ENCODE measurements at places on chromosomes 6 and 20. TPM values are rescaled to one million over a fixed set of nuclear protein-coding genes. Genes with fewer than 3 reads are reported as not detected.
A peak's percentile ranks its signal among the peaks of the same experiment; 100 is the strongest.

CRYBG1 gene
- 45.4 TPM for total RNA-seq

GRCh38 chr20:14538433-14538832, 201.0 kb upstream of the FLRT3 start:
- DNase-seq = no peak

GRCh38 chr6:164105705-164106104, 691.2 kb downstream of the QKI start:
- no peak for DNase-seq

LINC00237 gene
- total RNA-seq = not detected

GRCh38 chr6:43347021-43347420, 22.4 kb downstream of the ZNF318 start:
- DNase-seq = no peak

GRCh38 chr20:41411391-41411847, 44.8 kb upstream of the EMILIN3 start:
- DNase-seq = no peak

PPP1R14C gene
- not detected for total RNA-seq

- no peak for DNase-seq
Observed at GRCh38 chr6:143802833-143803565, 40.1 kb upstream of the LTV1 start.

GRCh38 chr6:170460641-170461040, 92.5 kb downstream of the PSMB1 start:
- DNase-seq = no peak

DNA sequence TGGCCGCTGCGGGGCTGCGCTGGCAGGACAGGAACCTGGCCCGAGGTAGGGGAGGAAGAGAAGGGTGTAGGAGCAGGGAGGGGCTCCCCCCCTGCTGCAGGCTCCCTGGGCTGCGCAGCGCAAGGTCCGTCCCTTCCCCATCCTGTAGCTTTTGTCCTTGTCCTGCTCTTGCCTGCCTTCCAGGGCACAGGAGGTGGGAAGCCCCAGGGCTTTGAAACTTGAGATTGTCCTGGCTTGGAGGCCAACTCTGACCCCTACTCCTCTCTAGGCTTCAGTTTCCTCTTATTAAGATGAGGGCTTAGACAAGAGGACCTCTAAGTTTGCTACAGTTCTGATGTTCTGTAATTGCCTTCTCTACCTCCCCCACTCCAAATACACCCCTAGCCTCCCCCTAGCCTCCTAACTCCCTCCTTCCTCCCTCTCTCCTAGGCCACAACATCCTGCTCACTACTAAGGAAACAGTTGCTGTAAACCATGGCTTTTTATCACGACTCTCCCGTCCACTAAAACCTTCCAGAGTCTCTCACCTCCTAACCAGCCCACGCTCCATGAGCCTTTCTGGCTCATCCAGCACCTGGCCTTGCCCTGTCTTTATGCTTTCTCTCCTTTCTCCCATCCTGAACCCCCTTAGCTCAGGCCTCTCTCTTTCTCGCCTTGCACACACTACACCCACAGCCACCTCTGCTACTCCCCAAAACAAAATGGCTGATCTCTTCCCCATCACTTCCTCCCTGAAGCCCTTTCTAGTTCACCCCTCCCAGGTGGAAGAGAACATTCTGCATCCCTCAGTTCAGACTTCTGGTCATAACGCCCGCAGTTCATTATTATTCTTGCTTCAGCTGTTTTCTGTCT, 10.2 kb downstream of the UNC5CL start:
- DNase-seq = peak; percentile 9

- DNase-seq = no peak
Observed at GRCh38 chr6:72654071-72654621, 32.3 kb downstream of the KCNQ5 start.

GRCh38 chr6:18436341-18436740, 49.2 kb downstream of the RNF144B start:
- no peak for DNase-seq

DNA sequence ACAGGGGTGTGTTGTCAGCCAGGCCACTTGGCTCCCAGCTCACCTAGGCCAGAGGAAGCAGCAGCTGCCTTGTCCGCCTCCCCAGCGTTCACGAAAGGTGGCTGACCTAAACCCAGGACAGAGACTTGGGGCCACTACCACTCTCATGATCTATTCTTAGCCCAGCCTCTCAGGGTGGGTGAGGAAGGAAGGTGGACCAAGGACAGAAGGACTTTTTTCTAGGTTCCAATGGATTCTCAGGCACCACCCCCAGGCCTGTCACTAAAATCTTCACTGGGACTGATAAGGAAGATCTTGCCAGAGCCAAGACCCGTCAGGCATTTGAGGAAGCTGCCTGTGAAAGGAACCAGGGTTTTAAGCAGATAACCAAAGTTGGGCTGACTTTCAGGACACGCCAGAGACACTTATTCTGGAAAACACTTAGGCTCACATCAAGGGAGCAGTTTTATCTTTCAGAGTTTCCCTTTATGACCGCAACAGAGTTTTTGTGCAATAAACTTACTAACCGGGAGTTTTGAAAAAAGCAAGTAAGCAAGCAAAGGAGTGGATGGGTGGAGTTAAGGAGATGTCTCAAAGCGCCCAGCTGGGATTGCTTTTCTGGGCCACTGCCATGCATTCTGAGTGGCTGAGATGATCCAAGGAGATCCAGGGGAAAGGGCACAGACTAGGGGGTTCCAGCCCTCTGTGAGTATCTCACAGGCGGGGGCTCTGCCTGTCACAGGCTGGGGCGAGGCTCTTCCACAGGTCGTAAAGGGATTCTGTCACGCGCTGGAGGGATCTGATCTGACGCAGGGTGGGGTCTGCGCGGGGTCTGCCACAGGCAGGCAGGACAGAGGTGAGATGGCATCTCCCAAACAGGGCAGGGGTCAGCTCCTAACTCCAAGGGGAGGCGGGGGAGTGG, 989 bp downstream of the FITM2 start:
- DNase-seq = no peak

KIF25 gene
- not detected for total RNA-seq

GRCh38 chr6:6927521-6928361, 180.0 kb upstream of the RREB1 start:
- no peak for DNase-seq

DEF6 gene
- total RNA-seq = 231 TPM

B3GALT4 gene
- total RNA-seq = 46.7 TPM

DNA sequence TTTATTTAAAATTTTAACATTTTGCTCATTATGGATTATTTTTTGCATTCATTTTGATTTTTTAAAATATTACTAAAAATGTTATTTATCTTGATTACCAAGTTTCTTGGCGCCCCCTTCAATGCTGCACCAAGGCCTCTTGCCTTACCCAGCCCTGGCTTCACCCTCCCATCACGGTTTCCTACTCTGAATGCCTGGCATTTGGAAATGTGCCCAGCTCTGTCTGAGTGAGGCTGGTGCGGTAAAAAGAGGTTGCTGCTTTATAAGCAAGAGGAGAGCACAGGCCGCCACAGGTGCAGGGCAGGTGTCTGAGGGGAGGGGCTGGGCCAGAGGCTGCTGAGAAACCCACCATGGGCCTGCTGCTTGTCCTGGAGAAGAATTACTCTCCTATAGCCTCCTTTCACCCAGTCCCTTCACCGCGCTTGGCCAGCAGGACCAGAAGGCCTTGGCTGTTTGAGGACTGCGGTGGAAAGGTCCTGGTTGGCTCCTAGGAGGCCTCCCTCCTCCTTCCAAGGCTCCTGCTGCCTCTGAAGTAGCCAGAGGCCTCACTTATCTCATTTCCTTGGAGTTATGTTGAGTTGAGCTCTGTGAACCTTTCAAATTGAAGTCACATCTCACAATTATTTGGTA, 62.6 kb downstream of the BANF2 start:
- DNase-seq = no peak

Measured in CD4-positive, alpha-beta memory T cell (primary cell).